MM.1S (cell line): ENCODE measurements at places on chromosomes 1 and 21.

GRCh38 chr1:153767519-153767918 lies 7.7 kb upstream of the SLC27A3 start:
- DNase-seq: no peak

DNA sequence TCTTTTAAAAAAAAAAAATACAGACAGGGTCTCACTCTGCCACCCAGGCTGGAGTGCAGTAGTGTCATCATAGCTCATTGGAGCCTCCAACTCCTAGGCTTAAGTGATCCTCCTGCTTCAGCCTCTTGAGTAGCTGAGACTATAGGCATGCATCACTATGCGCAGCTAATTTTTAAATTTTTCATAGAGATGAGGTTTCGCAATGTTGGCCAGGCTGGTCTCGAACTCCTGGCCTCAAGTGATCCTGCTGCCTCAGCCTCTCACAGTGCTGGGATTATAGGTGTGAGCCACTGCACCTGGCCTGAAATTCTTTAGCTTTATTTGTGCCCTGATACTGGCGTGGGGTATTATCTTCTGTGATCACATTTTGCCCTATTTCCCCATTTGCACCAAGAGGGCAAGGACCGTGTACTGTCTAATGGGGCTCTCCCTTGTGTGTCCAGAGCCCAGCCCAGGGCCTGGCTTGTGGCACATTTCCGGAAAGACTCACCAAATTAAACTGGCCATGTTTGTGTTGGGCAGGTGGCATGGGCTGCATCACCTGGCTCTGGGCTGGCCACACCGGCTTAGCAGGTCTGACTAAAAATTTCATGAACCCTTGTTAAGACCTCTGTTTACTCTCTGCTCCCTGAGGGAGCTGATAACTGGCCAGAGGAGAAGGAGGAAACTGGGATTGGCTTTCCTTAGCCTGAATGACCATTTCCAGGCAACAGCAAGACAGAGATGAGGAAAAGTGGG lies 32.2 kb downstream of the TRIM62 start:
- no peak for DNase-seq

GRCh38 chr21:26443291-26443690 lies 129.8 kb downstream of the CYYR1 start:
- no peak for DNase-seq

DNA sequence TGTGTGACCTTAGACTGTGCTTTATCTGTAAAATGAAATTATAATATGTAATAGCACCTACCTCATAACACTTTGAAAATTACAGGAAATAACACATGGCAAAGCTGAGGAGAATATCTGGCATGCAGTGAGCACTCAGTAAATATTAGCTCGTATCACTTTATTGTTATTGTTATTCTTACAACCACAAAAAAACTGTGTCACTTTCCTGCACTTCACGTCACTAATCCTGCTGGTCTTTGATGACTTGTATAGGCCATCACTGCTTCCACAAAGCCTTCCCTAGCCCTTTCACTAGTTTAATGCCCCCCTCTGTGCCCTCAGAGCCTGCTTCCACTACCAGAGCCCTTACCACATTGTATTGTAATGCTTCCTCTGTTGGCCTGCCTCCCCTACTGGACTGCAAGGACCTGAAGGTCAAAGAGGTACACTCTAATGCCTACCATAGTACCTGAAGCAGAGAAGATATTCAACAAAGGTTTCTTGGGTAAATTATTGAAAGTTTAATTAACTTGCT lies 231.6 kb downstream of the NFIA start:
- no peak for DNase-seq

- no peak for DNase-seq
Measured at GRCh38 chr21:24115141-24115540, 1492.1 kb downstream of the MRPL39 start.

GRCh38 chr21:42679319-42680057 lies 26.1 kb downstream of the PDE9A start:
- DNase-seq: no peak

DNA sequence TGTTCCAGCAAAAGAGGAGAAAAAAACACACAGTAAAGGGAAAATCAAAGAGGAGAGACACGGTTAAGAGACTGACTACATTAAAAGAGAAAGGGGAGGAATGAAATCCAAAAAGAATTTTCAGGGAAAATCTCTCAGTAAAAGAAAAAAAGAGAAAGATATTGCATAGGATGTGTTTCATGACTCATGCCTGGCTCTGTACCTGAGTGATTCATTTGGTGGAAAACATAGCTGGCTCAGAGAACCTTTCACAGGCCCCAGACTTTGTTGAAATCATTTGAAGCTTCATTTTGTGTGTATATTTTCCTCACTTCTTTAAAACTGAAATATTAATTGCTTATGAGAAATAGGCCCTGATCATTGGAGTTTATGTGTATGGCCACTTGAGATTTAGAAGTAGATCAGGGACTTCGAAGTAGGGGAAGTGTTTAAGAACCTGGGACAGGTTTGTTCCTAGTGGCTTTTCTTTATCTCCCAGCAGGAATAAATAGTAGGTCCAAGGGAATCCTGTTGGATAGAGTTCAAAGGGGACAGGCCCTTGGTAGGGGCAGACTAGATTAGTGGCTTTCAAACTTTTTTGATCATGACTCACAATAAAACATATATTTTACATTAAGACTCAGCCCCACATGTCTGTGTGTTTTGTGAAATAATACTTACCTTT lies 239.1 kb upstream of the SGIP1 start:
- DNase-seq: no peak

DNA sequence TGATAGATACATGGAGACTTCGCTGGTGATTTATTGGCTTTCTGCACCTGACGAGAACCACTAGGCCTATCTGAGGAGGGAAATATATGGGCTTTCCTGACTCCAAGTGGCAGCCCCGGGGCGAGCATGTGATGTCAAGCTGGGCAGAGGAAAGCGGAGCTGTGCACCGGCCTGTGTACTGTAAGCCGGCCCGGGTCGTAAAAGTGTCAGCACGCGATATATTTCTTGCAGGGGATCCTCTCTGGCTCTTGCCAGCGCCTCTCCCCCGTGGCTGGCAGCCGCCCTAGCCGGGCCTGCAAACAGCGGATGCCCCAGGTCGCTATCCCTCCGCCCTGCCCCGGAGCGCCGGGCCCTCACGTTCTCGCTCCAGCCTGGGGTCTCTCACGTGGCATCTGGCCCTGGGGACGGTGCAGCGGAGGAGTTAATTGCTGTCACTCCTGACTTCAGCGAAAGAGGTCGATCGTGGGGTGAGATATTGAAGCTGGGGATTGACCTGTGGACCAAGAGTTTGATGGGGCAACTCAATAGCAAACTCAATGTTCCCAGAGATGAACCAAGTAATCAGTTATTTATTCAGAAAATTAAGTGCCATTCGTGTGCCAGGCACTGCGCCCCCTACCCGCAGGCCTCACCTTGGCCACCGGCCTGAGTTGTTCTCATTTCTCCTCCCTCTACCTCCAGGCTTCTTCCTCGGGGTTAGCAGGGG lies 41.0 kb upstream of the HAO2 start:
- peak; percentile 25 for DNase-seq
